ENCODE measurements at places on chromosomes 6 and 20. TPM values are rescaled to one million over a fixed set of nuclear protein-coding genes. Genes with fewer than 3 reads are reported as not detected.

FAM217B gene
- total RNA-seq = 6.4 TPM

MCUR1 gene
- total RNA-seq = 16.8 TPM

MGME1 gene
- 29.3 TPM for total RNA-seq

TTPAL gene
- total RNA-seq = 20.6 TPM

PTPRA gene
- 38.5 TPM for total RNA-seq

WASF1 gene
- total RNA-seq = 14.9 TPM

SHLD1 gene
- total RNA-seq = 2.5 TPM

HLA-DMA gene
- total RNA-seq = 4.0 TPM

MDC1 gene
- total RNA-seq = 16.3 TPM

FAM162B gene
- total RNA-seq = not detected

BTN1A1 gene
- total RNA-seq = not detected

DNAH8 gene
- not detected for total RNA-seq

C6orf15 gene
- 0.71 TPM for total RNA-seq

COL20A1 gene
- total RNA-seq = not detected

MEP1A gene
- not detected for total RNA-seq

MOXD1 gene
- 22.6 TPM for total RNA-seq

TPD52L2 gene
- 119 TPM for total RNA-seq

POPDC3 gene
- total RNA-seq = 64.8 TPM

SERPINB6 gene
- 160 TPM for total RNA-seq

LRRN4 gene
- total RNA-seq = not detected
